Fibroblast of villous mesenchyme (primary cell): ENCODE measurements at places on chromosomes 3 and 15. TPM values are rescaled to one million over a fixed set of nuclear protein-coding genes. Genes with fewer than 3 reads are reported as not detected.

Gene THRB
- total RNA-seq, result 5.2 and 13.4 TPM in 2 replicates

GRCh38 chr3:55000546-55000945 is 72.7 kb upstream of the LRTM1 start:
- peak; percentile 86 for DNase-seq

Gene SERPINI2
- total RNA-seq, result not detected in 2 replicates

DNA sequence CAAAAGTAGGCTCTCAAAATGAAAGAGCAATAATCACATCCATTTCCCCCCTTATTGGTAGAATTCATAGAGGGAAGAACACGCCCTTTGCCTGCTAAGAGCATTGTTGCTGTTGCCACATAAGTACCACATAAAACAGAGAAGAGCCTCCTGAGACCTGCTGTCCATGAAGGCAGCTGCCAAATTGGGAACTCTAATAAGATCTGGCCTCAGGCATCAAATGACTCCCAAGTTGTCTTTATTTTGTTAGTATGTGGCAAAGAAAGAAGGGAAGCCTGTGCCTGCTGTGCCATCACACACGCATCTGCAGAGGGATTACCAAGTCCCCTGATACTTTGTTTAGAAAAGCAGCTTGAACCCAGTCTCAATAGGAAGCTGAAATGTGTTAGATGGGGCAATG is 23.9 kb downstream of the VGLL3 start:
- no peak for DNase-seq

DNA sequence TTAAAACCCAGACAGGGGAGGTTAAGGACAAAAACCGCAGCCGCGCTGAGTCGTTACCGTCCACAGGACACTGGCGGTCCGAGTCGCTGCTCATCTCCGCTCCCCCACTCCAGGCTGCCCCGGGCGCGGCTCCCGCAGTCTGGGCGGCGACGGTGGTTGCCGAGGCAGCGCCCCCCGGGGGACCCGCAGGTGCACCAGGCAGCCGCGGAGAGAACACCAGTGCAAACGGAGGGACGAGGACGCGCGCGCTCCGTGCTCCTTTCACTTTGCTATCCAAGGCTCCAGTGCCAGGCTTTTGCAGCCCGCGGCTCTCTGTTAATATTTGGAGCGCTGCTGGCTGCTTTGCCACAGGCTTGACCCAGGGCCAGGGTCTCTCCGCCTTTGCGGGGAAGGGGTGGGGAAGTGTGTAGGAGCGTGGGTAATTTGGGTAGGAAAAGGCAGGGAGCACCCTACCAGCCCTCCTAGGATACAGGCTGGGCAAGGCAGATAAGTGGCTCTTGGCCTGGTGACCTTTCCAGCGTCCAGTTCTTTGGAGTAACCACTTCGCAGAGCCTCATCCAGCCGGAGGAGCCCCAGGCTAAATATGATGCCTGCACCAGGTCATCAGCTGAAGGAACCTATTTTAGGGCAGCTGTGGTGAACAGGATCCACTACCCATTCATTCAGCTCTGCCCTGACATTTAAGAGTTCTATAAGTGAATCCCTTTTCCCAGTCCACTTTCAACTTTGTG is at the start of gene GADL1:
GADL1 (minus strand) TSS at position 141 of the 731 bp plus-strand sequence; CDS start at position 94, 47 bp downstream.
- DNase-seq, result peak; percentile 10

DNA sequence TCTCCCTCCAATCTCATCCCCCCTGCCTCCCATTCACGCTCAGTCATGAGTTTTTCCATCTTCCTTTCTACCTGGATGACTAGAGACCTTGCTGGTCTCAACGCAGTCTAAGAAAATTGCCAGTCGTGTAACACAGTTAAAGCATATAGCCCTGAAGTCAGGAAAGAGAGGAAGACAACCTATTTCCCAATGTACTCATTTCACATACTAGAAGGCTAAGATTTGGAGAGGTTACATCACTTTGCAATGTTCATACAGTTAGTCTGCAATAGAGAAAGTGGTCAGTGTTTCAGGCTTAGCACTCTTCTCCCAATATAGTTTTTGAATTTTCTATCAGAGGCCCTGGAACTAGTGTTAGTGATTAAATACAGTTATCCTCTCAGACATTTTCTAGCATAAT is 278.6 kb downstream of the EDEM1 start:
- no peak for DNase-seq

GRCh38 chr3:30516238-30516637 is 90.2 kb upstream of the TGFBR2 start:
- DNase-seq, result no peak

DNA sequence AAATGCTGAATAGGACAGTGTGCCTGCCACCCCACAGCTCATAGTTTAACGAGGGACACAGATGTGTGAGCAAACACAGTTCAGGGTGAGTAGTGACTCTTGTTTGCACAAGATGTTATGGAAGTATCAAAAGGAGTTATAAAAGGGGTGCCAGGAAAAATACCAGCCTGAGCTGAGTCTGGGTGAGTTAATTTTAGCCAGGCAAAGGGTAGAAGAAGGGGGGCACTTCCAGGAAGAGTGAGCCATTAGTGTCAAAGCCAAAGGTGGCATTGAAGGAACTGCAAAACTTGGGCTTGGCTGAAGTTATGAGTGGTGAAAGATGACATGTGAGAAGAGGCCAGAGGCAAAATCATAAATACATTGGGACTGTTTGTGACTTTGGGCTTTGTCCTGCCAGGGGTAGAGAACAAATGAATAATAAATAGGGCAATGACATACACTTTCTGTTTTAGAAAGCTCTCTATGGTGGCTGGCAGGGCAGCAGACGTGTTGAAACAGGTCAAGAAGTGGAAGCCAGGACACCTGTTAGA is 1.9 kb upstream of the SPPL2A start:
- no peak for DNase-seq

- DNase-seq, result no peak
Observed at GRCh38 chr15:65335278-65336055, 31.0 kb downstream of the RNU5B-1 start.

Gene SPATA12
- not detected in 2 replicates for total RNA-seq

Gene ADCY5
- 0.32 and 0.43 TPM in 2 replicates for total RNA-seq

DNA sequence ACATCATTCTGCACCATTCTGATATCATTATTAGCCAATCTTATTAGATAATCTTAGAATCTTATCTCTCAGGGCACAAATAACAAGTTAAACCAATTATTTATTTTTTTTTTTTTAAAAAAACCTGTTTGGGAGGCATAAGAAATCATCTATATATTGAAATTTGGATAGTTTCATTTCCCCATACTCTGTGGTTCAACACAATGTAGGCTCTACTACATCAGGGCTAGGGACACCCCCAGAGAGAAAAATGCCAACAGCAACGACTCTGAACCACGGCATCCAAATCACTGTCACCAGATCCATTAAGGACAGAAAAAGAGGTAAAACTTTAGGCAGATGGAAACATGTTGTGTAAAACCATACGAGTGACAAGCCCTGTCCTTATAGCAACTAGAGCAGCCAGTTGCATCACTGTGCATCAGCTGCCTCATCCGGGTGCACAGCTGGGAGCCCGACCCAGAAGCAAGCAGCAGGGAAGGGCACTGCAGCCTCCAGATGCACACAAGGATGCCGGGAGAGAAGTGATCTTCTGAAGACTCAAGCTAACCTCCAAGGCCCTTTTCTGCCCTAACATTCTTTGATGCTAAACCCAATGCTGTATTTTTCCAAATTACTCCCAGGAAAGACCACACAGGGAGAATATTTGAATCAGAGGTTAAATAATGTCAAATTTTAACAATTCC is 381.1 kb downstream of the CTNNB1 start:
- DNase-seq, result peak; percentile 71

DNA sequence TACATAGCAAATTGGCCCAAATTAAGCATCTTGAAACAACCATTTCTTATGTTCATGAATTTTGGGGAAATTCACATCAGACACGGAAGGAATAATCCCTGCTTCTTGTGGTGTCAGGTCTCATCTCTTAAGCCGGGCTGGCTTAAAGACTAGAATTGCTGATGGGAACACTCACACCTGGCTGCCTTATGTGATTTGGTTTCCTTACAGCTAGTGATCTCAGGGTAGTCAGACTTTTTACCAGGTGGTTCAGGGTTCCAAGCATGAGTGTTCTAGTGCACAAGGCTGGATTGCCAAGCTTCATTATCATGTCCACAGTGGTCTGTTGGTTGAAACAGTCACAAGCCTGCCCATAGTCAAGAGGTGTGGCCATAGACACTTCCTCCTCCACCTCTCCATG is 20.3 kb upstream of the CCNL1 start:
- no peak for DNase-seq

DNA sequence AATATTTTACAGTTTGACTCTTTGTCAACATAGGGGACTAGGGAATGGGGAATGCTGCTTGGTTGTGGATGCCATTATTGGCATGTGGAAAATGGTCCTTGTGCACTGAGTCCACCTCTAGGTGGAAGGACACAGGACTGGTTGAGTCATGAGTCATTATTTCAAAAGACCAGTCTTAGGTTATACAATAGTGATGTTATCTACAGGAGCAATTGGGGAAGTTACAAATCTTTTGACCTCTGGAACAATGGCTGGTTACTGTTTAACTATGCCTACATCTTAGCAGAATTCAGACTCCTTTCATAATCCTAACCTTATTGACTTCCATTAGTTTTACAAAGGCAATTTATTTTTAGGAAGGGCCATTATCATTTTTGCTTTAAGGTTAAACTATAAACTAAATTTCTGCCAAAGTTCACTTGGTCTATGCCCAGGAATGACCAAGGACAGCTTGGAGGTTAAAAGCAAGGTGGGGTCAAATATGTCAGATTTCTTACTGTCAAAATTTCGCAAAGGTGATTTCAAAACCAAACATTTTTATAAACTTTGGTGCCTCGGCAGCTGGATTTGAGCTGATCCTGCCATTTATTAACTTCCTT is 11.8 kb upstream of the CCR8 start:
- DNase-seq, result no peak

GRCh38 chr3:66265649-66266048 is 44.8 kb downstream of the SLC25A26 start:
- no peak for DNase-seq

- peak; percentile 99 for DNase-seq
Observed at GRCh38 chr15:70856884-70857561, 3.1 kb upstream of the LARP6 start.

Gene SENP8
- 1.3 and 2.6 TPM in 2 replicates for total RNA-seq

GRCh38 chr15:45674677-45675076 is 39.8 kb downstream of the SQOR start:
- no peak for DNase-seq

- peak; percentile 94 for DNase-seq
Observed at GRCh38 chr3:4980229-4981203, 1.3 kb downstream of the BHLHE40 start.

- DNase-seq, result no peak
Observed at GRCh38 chr3:183182073-183182472, 19.5 kb upstream of the LAMP3 start.

- DNase-seq, result no peak
Observed at GRCh38 chr15:54792526-54792925, 404.2 kb downstream of the RSL24D1 start.

Gene CMTM7
- 8.2 and 8.4 TPM in 2 replicates for total RNA-seq

Gene RTP3
- 0.43 TPM in 1 of 2 replicates, not detected in the other for total RNA-seq

GRCh38 chr3:151867666-151868065 is 5.8 kb upstream of the SUCNR1 start:
- DNase-seq, result no peak

- no peak for DNase-seq
Observed at GRCh38 chr3:22141769-22142168, 390.8 kb upstream of the ZNF385D start.

DNA sequence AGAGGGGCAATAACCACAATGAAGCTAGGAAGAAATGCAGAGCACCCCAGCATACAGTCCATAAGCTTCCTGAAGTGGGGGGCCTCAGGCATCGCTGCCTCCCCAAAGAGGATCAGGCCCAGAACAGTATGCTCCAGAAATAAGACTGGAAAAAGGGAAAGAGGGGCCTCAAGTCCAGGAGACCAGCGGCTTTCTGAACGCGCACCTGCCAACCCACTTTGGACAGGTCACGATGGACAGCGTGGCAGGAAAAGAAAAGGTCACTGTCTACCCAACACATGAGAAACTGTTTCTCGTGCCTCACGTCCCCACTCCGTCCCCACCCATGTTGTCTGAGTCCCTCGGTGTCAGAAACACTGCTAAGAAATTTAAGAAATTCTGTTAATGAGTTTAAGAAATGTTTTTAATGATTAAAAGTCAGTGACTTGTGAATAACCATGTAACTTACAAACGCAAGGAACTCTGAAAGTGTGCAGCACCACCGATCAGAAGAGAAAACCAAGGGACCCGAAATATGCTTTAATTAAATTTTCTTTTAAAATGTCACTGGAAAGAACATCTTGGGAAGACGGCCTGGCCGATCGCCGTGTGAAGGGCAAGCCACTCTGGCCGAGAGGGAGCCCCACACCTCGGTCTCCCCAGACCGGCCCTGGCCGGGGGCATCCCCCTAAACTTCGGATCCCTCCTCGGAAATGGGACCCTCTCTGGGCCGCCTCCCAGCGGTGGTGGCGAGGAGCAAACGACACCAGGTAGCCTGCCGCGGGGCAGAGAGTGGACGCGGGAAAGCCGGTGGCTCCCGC is 1.7 kb upstream of the PPARG start:
- no peak for DNase-seq

DNA sequence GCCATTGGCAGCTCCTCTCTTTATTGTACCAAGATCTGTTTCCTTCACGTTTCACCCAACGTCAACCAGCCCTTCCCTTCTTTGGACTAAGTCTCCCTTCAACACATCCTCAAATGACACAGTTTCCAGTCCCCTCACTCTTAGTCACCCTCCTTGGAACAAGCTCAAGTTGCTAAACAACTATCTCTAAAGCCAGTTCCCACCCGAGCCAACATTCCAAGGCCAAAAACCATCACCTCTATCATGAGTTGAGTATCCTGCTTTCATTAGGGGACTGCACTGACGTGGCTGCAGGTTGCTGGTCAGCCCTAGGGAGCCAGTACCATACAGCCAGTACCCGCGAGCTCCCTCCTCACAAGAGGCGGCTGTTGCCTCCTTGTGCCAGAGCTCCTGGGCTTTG is 73.8 kb downstream of the LIPC start:
- no peak for DNase-seq

DNA sequence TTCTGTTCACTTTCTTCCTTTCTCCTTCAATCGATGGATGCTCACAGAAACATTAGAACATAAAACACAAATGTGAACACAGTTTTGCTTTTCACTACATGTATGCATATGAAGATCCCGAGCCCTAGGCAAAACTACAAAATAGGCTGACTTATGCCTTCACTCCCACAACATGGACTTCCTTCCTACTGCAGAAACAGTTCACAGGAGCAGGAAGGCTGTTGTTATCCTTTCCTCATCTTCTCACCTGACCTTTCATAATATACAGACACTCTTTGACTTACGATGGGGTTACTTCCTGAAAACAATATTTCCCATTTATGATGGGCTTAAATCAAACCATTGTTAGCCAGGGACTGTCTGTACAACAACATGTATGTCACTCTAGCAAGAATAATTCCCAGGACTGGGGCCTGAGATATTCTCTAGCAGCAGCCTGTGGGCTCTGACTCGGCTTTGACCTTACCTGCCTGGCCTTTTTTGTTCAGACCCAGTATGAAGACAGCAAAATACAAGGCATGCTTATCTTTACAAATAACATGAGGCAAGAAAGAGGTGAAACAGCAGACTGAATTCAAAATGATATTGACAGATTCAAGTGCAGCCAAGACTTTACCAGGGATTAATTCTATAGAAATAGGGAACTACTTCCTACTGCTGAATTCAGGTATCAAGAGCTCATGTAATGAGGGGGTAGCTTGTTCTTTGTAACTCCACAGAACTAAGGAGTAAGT is 51.8 kb upstream of the PLXND1 start:
- no peak for DNase-seq
